Heart right ventricle (tissue), 16 donors: ENCODE measurements at places on chromosomes 7 and 10. TPM values are rescaled to one million over a fixed set of nuclear protein-coding genes. Genes with fewer than 3 reads are reported as not detected.

AKR1C2 gene
- 22.4 TPM for total RNA-seq

- no peak for DNase-seq
Observed at GRCh38 chr10:27192284-27192683, 37.1 kb downstream of the MASTL start.

GRCh38 chr7:26305090-26305868 is 13.6 kb downstream of the SNX10 start:
- no peak for DNase-seq

ARL4A gene
- total RNA-seq, result 10.7 TPM

ADRA2A gene
- 0.66 TPM for total RNA-seq

AKR1C1 gene
- total RNA-seq, result 10.3 TPM

GRCh38 chr10:63703113-63703670 is 182.0 kb downstream of the REEP3 start:
- DNase-seq, result no peak

GATA3 gene
- total RNA-seq, result 1.2 TPM

DNA sequence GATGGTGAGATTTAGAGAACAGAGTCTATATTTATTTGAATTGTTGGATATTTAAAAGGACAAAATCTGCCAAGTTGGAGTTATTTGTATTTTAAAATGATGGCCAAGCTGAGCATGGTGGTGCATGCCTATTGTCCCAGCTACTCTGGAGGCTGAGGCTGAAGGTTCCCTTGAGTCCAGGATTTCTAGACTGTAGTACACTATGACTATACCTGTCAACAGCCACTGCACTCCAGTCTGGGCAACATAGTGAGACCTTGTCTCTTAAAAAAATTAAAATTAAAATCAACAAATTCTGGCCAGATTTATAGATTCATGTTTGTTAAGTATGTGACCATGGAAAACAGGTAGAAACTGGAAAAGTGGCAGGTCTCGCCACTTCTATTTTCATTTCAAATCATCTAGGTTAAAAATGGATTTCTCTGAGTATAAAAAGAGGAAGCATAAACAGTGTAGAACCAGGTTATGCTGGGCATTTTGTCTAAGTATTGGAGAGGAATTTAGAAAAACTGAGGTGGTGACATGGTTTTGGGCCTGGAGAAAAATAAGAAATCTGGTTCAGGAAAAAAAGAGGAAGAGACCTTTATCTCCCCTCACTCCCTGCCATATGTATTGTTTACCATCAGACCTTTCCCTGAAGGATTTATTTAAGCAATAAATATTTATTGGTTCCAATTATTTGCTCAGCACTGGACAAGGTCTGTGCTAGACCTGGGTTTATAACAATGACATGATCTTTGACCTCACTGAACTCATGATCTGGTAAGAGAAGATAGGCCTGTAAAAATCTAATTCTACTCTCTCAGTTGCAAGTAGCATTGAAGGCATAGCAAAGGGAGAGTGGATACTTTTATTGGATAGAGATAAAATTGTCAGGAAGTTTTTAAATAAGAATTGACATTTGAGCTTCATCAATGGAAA is 134.2 kb downstream of the TSPAN12 start:
- DNase-seq, result no peak

CFAP70 gene
- 1.9 TPM for total RNA-seq

CYP3A4 gene
- not detected for total RNA-seq

LRGUK gene
- not detected for total RNA-seq

MACC1 gene
- 0.79 TPM for total RNA-seq
